Hindlimb muscle (tissue), 1 donor: ENCODE measurements at places on chromosomes 2 and 18.

- DNase-seq = no peak
These were observed 24.9 kb downstream of the HADHB start for GRCh38 chr2:26269571-26270158.

GRCh38 chr2:25194576-25195122 lies 26.3 kb upstream of the POMC start:
- no peak for DNase-seq

DNA sequence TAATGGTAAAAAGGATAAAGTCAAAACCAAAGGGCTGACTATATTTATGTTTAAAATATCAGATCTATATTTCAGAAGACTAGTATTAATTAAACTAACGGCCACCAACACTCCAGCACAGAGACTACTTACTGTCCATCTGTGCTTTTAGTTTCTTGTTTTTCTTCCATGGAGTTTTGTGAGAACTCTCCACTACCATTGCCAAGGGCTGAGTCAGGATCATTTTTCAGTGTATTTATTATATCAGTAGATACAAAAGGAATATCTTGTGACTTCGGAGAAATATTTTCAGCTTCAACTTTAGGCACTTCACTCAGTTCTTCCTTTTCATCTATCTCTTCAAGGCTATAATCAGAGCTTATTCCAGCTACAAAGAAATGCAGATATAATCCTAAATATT lies 79.1 kb upstream of the GRB14 start:
- DNase-seq = no peak

DNA sequence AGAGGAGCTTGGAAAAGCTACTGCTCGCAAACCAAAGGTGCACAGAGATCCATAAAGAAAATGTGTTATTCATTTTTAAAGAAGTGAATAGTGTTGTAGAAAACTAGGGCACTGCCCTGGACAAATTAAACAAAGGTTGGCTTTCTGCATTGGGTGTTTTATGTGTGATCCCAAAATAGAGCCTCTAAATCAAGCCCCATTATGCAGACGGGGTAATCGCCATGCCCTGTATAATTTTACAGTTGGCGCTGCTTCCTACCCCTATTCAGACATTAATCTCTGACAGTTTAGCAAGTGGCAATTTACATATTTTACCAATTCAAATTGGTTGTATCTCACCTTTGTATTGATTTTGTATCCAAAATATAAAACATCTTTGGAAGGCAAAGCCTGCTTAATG lies 109.1 kb downstream of the PID1 start:
- no peak for DNase-seq

- no peak for DNase-seq
These were observed 314.4 kb downstream of the MTX2 start for GRCh38 chr2:176583607-176584006.

- no peak for DNase-seq
These were observed 55.0 kb downstream of the MAPK4 start for GRCh38 chr18:50614838-50615237.

DNA sequence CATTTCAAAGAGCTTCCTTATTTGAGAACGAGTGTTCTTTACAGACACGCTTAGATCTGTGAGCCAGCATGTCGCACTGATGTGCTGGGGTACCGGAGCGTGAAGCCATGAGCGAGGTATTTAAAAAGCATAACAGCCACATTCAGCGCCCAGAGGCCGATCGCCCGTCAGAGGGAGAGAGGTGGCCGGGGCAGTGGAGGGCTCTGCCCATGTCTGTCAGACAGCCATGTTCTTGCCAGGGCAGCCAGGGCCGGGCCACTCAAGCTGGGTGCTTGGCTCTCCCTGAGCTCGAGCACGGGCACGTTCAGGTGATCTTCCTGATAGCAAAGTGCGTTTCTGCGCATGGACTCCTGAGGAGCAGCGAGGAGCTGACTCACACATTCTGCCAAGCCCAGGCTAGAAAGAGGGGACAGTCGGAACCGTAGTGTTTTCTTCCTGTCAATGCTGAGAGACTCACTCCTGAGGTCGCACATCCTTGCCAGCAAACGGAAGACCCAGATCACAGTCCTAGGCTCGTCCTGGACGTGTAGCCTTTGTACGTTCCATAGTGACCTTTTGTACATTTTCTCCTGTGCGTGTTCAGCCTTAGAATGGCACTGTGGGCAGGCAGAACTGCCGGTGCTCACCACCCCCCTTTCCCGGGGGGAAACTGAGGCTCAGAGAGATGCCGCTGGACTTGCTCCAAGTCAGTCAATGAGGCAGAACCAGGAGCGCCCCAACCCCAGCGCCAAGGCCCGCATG lies 100.7 kb downstream of the NFATC1 start:
- no peak for DNase-seq

GRCh38 chr2:3641841-3642421 lies 16.1 kb upstream of the ALLC start:
- no peak for DNase-seq

- no peak for DNase-seq
These were observed 256.0 kb downstream of the TNS1 start for GRCh38 chr2:217746808-217747207.

GRCh38 chr2:31270822-31271231 lies 36.9 kb downstream of the EHD3 start:
- DNase-seq = no peak

GRCh38 chr2:363824-364470 lies 76.1 kb upstream of the ALKAL2 start:
- DNase-seq = no peak

DNA sequence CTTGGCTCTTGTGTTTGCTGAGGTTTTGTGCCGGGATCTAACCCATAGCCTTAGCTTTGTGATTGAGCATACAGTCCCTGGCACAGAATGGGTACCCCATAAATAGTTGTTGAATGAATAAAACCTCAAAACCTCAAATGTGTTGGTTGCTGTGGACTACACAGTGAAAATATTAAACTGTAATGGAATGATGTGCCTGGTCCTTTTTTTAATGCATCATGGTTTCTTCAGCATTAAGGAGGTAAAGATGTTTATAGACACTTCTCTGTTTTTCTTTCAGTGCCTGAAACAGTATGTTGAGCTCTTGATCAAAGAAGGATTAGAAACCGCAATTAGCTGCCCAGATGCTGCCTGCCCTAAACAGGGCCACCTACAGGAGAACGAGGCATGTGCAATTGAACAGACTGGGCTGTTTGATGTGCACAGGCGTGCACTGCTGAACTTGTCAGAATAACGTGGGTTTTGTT lies 97.0 kb downstream of the RNF144A start:
- DNase-seq = no peak

DNA sequence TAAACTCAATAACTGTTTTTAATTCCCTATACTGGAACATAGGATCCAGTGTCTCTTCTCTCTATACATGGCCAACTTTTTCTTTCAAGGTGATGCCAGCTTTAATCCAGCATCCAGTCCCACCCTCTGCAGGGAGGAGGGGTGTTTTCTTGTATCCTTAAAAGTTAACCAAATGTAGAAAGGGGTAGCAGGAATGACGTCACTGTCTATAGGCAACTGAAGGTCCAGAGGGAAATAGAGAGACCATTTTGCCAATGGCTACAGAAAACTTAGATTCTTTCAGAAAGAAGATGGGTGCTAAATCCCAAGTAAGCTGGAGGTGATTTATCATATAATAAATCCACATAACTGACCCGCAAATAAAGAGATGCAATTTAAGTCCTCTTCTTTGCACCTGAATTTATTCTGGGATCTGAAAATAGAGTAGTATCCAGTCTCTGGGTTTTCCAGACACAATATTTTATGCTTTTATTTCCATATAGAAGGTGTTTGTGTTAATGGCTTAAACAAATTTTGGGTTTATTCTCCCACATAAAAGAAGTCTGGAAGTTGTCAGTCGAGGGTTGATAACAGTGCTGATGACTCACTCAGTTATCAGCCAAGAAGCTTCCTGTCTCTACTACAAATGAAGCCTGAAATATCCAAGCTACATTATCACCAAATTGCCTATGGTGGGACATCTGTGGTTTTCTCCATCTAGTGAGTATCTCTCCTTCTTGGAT lies 5.7 kb upstream of the DNER start:
- DNase-seq = no peak

- no peak for DNase-seq
These were observed 74.9 kb upstream of the APCDD1 start for GRCh38 chr18:10379522-10379921.
